ENCODE measurements at places on chromosomes 3 and 15.

DNA sequence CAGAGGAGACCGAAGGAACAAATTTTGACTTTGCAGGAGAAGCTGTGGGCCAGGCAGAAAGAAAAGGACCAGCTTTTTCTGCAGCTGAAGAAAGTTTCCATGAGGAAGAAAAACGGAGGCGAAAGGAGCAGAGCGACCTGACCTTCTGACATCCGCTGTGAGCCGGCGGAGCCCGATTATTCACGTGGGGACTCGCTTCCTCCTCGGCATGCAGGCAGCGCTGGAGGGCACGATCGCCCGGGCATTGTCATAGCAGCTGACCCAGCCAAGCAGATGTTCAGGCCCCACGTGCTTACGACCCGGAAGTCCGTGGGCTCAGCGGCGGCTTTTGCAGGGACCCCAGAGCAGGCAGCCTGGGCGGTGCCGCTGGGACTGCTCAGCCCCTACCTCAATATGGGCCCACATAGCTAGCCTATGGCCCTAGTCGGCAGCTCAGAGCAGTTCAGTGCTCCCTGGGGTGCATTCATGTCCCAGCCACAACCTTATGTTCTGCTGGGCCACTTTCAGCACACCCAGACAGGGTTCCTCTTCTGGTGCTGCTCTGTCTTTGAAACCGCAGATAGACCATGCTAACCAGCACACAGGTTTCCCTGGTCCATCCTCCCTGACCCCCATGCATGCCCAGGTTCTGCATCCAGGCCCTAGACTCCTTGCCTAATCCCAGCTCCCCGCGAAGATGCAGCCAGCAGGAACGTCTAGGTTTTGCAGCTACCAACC, 10.5 kb upstream of the EIF4A2 start:
- peak; percentile 74 for DNase-seq

GRCh38 chr15:31389576-31389975, 62.9 kb downstream of the KLF13 start:
- DNase-seq = no peak

DNA sequence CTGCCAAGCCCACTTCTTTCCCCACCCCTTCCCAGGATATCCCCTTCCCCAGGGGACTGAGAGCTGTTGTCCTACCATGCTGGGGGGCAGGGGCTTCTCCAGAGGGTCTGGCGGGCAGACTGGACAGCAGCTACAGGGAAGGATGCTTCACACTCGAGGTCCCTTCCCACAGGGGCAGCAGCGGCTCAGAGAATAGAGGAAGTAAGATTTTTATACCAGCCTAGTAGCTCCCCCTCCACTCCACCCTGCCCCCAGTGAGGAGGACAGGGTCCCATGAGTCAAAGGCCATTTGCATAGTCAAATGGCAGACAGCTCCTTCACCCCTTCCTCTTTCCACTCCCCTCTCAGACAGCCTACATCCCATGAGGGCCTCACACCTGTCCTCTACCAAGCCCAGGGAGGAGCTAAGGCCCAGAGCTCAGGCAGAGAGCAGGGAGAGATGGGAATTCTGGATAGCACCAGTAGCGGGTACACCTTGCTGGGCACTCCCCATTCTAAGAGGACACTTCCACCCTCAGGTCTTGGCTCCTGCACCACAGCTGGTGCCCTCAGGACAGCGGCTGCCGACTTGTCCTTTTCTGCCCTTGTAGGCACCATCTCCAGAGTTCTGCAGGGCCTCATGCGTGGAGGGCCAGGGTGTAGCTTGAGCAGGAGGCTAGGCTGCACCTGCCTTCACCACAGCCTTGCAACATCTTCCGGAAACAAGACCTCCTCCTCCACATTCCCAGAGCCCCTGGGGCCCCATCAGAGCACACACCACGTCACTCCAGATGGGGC, at the start of gene TLR9:
Gene TLR9, minus strand, starts transcription at position 194 of the 777 bp plus-strand sequence. Its CDS starts 116 bp downstream, at position 78.
- DNase-seq = no peak

DNA sequence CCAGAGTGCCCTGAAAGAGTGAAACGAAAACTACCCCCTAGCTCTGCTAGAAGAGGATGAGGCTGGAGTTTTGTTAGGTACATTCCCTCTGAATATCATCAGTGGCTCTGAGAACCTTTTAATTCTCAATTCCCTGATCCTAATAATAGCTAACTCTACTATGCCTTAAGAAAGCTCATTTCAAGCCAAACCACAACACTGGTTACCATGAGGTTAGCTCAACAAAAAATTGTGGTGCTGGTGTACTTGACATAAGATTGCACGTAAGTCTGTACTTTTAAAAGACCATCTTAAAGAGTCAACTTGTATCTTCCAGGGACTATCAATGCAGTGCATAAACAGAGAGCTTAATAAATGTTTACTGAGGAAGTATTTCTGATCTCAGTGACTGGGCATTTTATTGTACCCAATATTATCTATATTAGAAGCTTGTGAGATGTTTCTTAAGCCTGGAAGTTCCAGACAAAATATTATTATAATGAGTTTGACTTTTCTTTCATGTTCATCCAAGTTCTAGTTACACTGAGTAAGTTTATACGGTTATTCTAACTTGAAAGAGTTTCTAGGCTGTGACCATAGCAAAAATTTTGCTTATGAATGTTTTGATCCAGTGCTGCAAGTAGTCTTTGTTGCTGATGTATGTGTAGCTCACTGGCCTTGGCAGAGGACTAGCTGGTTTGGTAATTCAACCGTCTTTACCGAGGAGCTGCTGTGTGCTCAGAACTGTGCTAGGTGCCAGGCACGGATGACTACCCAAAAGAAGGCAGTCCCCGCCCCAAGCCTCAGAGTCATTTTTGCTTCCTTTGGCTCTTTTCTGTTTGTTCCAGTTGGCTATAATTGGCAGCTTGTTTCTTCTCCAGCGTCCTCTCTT, 334.4 kb upstream of the TRIM42 start:
- no peak for DNase-seq

DNA sequence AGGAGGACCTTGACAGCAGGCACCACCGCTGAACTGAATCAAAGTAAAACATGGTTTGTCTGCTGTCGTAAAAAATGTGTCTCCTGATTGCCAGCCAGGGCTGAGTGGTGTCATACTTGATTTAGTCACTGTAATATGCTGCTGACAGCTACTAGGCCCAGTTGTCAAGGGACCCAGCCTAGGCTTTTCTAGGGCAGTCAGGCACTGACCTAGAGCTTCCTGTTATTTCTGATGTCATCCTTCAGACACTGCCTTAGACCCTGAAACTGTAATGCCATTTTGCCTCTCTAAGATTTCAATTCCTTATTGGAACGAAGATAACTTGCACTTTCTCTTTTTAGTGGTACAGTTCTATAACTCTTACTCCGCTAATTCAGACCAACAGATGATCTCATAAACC, 2.6 kb upstream of the MRPL3 start:
- DNase-seq = no peak

DNA sequence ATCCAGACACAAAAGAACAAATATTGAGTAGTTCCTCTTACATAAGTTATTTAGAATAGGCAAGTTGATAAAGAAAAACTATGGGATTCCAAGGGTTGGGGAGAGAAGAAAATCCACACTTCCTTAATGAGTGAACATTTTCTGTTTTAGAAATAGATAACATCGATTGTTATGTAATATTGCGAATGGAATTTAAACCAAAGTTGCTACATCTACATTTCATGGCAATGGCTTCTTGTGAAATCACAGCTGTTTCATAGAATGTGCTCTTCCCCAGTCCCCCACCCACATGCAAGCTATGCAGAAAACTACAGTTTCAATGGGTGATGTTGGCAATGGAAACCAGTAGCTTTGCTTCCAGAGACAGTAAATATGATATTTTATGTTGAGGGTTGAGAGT, 1639.5 kb downstream of the SI start:
- DNase-seq = no peak

- DNase-seq = no peak
These were observed 199.8 kb downstream of the UBE2E2 start for GRCh38 chr3:23402728-23403492.

DNA sequence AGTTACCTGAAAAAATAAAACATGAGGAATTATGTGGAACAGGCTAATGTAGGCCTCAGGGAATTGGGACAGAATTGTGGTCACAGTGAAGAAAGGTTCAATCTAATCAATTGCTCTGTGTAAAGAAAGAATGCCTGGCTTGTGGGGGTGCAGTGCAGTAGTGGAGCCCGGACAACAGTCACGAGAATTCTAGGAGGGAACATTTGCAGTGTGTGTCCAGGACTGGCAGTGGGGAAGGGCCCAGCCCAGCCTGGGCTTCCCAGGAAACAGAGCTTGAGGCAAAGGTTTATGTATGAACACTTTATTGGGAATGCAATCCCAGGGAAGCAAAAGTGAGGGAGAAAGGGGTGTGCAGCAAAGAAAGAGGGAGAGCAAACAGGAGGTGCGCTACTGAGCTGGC, 29.2 kb upstream of the CTDSPL start:
- no peak for DNase-seq

GRCh38 chr3:164364111-164364510, 714.2 kb downstream of the SI start:
- no peak for DNase-seq

GRCh38 chr3:12235691-12236090, 53.2 kb upstream of the PPARG start:
- peak; percentile 46 for DNase-seq

DNA sequence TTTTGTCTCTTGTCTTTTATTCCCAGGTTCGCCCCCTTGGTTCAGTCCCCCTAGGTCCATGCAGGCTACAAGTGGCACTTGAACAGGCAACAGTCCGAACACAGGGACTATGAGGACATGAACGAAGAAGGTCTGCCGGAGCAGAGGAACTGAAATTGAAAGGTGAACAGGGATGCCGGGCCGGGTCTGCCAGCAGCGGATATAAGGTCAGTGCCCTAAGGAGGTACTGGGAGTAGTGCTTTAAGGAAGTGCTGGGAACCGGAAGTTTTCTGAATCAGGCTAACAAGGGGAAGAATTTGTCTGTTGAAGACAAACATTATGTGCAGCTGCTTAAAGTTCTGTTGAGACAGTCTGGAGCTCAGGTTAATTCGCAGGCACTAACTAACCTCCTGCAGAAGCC, 46.8 kb downstream of the LSM3 start:
- DNase-seq = no peak

DNA sequence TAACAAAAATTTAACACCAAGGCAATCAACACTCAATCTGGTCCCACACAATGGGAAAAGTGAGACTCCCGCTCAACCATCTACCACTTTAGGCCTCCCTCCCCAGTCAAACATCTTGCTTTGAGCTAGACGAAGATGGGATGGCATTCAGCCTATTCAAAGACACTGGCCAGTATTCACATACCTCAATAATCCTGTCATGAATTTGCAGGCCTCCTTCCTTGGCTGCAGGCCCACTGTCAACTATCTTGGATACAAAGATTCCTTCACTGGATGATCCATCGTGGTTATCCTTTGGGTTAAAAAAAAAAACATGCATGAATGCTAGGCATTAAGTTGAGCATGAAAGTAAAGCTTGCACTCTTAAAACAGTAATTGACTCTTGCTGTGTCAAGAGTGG, 22.6 kb downstream of the PDZRN3 start:
- DNase-seq = peak; percentile 86

DNA sequence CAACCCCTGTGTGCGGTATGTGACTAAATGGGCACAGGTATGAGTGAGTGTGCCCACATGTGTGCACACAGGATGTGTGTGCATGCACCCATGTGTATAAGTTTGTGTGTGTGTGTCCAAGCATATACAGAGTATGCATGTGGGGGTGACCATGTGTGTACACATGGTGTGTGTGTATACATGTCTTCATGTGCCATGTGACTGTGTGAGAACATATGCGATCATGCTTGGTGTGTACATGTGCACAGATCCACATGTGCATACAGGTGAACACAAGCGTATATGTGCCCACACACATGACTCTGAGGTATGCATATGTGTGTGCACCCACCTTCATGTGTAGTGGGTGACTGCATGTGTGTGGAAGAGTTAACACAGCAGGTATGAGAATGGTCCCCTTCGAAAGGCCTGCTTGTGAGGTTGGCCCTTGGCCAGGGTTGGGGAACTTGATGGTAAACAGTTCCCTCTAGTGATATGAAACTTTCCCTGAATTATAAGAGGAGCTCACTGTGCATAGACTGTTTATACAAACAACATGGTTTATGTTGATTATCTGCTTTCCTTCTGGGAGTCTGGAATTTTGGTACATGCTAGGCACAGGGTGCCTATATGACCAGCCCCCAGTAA, 10.3 kb downstream of the PFKFB4 start:
- DNase-seq = no peak

DNA sequence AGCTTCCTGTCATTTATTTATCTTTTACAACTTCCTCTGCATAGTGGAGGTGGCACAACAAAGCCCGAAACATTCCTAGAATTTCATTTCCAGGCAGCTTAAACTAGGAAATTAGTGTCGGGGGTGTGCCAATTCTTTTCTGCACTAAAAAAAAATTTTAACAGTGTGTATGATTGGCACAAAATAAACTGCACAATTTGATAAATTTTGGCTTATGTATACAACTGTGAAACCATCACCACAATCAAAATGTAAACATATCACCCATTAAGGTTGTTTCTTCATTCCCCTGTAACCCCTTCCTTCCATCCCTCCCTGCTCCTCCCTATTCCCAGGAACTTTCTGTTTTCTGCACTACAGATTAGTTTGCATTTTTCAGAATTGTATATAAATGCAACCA, 54.7 kb downstream of the RPL39L start:
- no peak for DNase-seq
